Naive thymus-derived CD4-positive, alpha-beta T cell (primary cell): ENCODE measurements at places on chromosomes 2 and 18.

DNA sequence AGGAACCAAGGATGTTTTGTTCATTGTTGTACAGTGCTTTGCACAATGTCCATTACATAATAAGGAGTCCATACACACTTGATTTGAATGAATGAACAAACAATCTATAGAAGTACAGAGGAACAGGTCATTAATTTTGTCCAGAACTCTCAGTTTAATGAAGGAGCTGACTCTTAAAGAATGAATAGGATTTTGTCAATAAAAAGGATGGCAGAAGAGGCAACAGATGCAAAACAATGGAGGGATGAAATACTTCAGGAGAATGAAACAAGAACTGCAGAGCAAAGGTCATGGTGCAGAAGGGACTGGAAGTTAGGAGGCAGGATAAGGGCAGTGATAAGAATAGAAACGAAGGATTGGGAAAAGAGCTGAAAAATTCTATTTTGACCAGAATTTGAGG is 28.7 kb upstream of the COL5A2 start:
- DNase-seq: no peak

GRCh38 chr2:188130317-188130716 is 161.4 kb upstream of the GULP1 start:
- DNase-seq: no peak

GRCh38 chr2:206518997-206519396 is 75.7 kb downstream of the ADAM23 start:
- no peak for DNase-seq

GRCh38 chr18:21803495-21803894 is 62.9 kb downstream of the MIB1 start:
- no peak for DNase-seq

GRCh38 chr2:220469201-220469600 is 841.8 kb downstream of the SLC4A3 start:
- no peak for DNase-seq
